ENCODE measurements at places on chromosomes 1 and 21.

DNA sequence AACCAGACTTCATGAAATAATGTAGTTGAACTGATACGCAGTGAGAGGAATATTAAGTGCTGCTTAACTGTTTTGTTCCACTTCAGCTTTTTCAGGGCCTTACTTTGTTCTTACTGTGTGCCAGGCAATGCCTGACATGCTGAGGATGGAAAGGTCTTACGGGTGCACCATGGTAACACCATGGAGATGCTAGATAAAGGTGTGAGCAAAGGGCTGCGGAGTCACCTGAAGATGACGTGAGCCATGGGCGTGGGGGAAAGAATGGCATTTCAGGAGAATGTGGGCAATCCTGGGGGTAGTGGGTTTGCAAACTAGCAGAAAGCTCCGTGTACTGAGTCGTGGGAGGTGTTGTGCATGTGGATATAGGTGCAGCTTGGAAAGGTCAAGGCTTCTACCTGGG is 27.3 kb downstream of the MAN1C1 start:
- no peak for DNase-seq

GRCh38 chr1:111175349-111175748 is 25.1 kb downstream of the DENND2D start:
- no peak for DNase-seq

GRCh38 chr21:25646474-25646873 is 7.4 kb downstream of the JAM2 start:
- DNase-seq: no peak

DNA sequence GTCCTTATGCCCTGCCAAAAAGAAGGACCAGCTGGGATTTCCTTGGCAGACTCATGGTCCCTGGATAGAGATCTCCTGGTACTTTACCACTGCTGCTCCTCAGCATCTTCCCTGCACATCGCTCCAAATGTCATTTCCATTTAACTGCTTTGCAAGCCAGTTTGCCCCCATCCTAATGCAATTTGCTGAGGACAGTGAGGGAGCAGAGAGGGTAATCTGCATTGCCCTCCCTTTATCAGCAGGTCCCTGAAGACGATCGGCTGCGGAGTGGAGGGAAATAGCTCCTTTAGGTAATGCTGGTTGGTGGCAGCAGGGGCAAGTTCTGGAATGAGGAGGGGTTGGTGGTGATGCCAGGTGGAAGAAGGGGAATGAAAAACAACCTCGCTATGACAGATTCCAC is 2.7 kb downstream of the PLXNA2 start:
- peak; percentile 13 for DNase-seq

DNA sequence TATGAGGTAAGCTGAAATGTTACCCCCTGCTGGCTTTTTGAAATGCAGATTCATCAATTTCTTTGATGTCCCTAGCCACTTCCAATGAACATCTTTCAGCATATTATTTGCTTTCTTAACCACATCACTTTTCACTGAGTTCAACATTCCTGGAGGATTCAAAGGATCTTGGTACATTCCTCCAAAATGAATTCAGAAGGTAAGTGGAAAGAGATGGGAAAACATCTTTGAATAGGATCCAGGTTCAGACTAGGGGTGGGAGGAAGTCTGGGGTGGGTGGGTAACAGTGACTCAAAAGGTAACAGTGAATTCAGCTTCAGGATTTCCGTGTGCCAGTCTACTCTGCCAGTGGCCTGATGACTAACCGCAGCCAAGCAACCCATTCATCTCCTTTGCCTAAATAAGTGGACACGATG is 180.7 kb downstream of the ZC3H11B start:
- DNase-seq: no peak

DNA sequence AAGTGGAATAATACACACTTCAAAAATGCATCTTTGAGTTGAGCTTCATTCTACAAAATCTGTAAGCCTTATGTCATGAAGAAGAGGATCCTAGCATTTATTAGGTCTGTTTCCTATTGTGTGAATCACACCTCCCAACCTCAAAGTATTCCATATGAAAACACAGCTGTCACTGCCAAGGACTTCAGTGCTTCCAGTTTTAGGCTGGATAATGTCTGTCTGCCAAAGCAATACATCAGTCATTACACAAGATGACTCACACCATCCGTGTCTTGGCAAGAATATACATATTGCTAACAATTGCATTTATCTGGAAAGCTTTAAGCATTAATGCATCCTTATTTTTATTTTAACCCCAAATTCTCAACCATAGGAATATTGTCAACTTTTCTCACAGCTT is 125.7 kb upstream of the TMPRSS15 start:
- DNase-seq: no peak

DNA sequence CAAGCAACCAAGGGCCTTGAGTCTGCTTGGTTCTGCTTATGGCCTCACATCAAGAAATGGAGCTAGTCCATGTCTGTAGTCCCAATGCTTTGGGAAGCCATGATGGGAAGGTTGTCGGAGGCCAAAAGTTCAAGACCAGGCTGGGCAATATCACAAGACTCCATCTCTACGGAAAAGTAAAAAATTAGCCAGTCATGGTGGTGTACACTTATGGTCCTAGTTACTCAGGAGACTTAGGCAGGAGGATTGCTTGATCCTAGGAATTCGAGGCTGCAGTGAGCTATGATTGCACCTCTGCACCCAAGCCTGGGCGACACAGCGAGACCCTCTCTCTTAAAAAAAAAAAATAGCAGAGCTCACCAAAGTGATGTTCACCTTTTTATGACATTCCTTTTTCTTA is 80.1 kb upstream of the DNAJC6 start:
- DNase-seq: no peak

DNA sequence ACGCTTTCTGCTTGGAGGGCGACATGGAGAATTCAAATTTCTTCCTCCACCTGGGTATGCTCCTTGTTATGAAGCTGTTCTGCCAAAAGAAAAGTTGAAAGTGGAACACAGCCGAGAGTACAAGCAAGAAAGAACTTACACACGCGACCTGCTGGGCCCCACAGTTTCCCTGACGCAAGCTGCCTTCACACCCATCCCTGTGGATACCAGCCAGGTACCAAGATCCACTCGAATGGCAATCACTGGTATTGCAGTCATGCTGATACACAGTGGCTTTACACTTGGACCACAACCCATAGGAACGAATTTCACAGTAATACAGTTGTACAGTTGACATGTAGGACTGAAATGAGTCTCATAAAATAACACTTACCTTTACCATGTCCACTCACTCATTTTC is 387.4 kb downstream of the ZP4 start:
- no peak for DNase-seq

- DNase-seq: no peak
These were observed 5.1 kb upstream of the HES4 start for GRCh38 chr1:1004780-1005697.

- no peak for DNase-seq
These were observed 65.3 kb upstream of the PPP2R5A start for GRCh38 chr1:212219679-212220463.

DNA sequence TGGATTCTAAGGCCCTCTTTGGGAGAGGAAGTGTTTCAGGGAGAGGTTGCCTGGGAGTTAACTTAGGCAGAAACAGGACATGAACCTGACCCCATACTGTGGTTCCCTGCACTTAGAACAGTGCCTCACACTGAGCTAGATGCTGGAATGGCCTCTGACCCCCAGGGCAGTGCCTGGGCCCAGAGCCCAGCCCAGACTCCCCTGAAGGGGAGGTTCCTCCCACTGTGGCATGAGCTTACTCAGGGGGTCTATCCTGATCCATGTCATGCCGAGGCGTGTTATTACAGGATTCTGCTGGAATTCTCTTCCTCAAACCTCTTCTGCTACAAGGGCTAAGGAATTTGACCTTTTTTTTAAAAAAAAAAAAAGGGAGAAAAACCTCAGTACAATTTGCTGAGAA is 72.2 kb downstream of the MRPL37 start:
- no peak for DNase-seq

DNA sequence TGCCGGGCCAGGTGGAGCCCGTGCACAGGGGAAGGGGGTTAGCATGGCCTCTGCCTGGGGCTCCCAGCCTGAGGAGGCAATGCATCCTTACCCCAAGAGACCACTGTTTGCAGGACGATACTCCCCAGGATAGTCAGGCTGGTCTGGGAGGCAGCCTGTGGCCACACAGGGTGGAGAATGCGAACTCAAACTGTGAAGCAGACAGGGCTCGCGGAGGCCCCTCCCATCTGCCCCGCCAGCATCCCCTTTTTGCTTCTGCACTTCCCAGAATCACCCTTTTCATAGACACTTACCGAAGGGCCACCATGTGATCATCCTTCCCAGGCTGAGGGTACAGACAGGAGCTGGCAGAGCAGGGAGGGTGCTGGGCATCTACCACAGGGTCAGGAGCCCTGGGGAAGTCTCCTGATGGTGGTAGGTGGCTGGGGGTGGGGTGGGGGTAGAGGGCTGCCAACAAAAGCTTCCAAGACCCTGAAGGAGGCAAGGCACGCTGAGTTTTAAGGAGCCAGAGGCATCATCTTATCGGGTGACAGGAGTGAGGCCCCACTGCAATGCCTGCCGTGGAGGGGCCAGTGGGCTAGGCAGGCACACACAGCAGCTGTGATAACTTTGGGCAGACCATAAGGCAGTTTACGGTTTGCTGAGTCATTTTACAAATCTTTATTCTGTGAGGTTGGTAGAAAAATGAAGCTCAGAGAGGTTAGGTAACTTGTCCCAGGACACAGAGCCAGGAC is 31.3 kb upstream of the BTG2 start:
- DNase-seq: no peak

GRCh38 chr1:89098857-89099256 is 27.1 kb downstream of the GBP2 start:
- DNase-seq: no peak

DNA sequence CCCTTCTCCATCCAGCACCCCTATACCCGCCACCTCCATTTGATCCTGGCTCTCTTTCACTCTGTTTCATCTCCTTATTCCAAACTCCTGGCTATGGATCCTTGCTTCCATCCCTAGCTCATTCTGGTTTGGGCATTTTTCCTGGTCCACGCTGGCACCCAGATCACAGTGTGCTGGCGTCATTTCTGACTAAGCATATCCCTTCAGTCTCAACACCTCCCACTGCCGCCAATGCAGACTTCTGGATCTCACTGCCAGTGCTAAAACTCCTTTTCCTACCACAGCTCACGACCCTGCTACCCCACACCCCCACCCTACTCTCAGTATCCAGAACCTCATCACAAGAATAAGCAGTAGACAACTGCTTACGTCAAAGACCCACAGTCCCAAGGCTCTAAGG is 16.3 kb downstream of the SEC16B start:
- DNase-seq: no peak

GRCh38 chr1:234435620-234436019 is 43.4 kb downstream of the TARBP1 start:
- no peak for DNase-seq

DNA sequence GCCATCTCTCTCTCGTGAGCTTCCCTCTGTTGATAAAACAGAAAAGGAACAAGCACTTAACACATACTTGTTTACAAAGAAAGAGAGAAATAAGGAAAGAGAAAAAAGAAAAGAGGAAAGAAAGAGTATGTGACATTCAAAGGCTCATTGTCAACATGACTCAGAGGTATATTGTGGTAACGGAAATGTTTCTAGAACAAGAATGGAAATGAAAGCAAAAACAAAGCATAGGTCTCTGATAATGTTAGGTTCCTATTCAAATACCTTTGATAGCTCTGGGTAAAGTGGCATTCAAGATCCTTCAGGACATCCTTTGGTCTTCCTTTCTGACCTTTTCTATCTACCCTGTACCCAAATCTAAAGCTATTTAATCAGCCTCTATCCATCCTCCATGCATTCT is 67.4 kb upstream of the DMRTA2 start:
- no peak for DNase-seq

GRCh38 chr21:17679002-17679600 is 66.4 kb upstream of the BTG3 start:
- DNase-seq: peak; percentile 59

DNA sequence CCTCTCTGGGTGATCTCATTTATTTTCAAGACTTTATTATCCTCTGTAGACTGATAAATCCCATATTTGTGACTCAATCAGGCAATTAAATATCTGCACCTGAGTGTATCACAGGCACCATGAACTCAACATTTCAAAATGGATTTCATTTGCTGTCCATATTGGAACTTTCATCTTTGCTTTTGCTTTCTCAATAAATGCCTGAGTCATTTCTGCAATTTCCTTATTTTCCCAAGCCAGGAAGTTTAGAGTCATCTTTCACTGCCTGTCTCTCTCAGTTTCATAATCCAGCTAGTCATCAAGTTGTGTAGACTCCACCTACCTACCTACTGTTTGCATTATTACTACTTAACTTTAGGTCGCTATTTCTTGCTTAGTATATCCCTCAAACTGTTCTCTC is 540.9 kb downstream of the LMO4 start:
- DNase-seq: no peak

- peak; percentile 69 for DNase-seq
These were observed 33.8 kb downstream of the GDAP2 start for GRCh38 chr1:117895482-117896114.

GRCh38 chr1:114263343-114263742 is 109.7 kb upstream of the SYT6 start:
- no peak for DNase-seq

DNA sequence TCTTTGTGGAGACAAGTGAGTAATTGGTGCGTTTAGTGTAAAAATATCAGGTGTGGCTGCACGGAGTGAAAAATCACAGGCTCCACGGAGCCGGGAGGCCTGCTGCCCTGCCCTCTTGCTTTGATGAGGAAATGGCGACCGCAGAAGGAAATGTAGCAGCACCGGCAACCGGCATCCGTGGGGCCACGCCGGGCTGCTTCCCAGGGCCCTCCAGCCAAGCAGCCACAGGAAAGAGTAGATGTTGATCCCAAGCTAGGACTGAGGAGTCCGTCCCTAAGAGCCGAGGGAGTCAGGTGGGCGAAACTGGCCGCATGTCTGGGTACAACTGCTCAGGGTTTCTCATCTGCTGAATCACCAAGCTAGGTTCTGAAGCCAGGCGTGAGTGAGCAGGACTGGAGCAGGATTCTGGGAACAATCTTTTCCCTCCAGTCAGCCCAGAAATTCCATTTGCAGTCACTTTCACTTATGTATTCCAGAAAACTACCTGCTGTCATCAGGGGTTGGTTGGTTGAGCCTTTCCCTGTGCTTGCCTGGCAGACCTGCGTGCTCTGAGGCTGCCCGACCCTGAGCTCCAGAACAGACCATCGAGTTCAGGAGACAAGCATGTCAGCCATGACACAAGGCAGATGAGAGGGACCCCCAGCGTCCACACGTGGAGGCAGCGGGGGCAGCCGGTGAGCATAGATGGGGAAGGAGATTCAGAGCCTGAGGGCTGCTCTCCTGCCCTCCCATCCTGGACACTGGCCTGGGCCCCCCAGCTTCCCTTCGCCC is 5.8 kb upstream of the ITGB2 start:
- DNase-seq: no peak

All from erythroblast (primary cell).